ENCODE measurements at places on chromosomes 3 and 15.

- no peak for DNase-seq
These were observed 44.6 kb downstream of the THBS1 start for GRCh38 chr15:39625451-39625850.

GRCh38 chr3:194910414-194910984 lies 224.8 kb downstream of the FAM43A start:
- DNase-seq = no peak

DNA sequence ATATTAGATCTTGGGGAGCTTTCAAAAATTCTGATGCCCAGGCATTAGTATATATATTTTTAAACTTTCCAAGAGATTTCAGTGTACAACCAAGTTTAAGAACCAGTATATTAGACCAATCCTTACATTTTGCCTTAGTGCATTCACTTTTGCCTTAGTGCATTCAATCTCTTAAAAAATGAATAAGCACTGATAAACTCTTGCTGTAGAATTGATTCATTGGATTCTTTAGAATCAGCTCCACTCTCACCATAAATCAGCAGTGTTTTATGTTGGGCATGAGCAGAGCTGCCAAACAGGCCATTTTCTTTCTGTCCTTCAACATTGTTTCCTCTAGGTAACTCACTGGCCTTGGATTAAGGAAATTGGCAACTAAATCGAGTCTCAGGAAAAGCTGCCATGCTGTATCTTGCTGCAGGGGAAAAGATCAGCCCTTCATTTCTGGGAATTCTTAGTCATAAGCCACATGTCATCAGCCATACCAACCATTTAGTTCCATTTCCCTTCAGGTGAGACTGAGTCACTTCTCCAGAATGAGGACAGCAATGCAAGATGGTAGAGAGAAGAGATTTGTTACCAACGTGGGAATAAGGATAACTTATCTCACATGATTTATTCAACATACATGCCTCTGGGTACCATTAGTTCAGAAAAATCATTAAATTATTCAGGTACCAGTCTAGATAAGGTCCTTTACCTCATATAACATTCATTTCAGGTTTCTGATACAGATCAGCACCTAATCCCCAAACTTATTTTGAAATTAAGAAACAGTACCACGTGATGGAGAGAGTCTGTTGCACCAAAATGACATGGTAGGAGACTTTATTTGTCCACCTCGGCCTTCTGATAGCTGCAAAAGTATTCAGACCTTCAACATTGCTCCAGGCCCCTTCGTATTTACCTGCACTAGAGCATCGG lies 192.5 kb downstream of the P3H2 start:
- no peak for DNase-seq

DNA sequence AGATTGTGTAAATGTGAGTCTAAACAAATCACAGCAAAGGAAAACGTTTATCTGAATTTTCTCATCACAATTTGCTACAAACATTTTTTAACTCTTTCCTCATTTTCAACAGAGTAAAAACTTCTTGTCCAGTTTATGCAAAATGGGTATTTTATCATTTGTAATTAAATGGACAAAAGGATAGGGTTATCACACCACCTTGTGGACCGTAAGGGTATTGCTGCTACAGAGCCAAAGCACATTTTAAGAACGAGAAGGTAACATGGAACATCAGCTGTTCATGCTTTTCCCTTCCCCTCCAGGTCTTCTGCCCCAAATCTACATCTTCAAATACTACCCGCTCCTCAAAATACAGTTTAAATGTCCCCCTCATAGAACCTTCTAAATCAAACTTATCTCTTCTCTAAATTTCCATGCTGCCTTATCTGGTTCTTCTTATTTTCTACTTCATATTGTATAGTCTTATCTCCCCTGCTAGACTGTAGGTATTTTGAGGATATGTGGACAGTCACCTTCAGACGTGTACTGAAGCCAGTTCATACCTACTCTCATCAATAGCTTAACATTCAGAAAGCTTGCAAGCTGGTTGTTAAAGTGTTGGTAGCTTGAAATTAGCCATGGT lies 12.8 kb upstream of the SETMAR start:
- DNase-seq = no peak
